Activated T-cell treated with anti-CD3 and anti-CD28 coated beads, Interleukin-2, amount 50 U/mL, for 48 hours (primary cell): ENCODE measurements at places on chromosomes 2 and 18.

GRCh38 chr2:56580242-56580641 is 396.5 kb downstream of the CCDC85A start:
- DNase-seq = no peak

DNA sequence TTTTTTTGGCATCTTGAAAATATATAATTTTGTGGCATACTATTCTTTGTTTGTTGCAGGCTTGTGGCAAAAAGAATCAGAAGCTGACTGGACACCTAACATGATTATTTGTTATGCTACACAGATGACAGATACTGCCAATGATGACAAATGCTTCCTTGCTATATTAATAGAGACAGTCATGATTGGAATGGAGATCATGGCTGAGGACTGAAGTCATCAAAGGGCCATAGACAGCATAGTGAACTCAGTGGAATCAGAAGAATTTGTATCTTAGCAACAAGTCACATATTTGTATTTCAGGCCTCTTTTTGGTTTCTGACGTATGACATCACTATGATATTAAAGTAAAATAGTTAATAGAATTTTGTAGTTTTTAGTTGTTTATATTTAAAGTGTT is 1003.8 kb upstream of the DDX18 start:
- DNase-seq = no peak

GRCh38 chr2:6499691-6500090 is 366.0 kb downstream of the CMPK2 start:
- no peak for DNase-seq

GRCh38 chr2:14143435-14143834 is 489.1 kb upstream of the LRATD1 start:
- DNase-seq = no peak

DNA sequence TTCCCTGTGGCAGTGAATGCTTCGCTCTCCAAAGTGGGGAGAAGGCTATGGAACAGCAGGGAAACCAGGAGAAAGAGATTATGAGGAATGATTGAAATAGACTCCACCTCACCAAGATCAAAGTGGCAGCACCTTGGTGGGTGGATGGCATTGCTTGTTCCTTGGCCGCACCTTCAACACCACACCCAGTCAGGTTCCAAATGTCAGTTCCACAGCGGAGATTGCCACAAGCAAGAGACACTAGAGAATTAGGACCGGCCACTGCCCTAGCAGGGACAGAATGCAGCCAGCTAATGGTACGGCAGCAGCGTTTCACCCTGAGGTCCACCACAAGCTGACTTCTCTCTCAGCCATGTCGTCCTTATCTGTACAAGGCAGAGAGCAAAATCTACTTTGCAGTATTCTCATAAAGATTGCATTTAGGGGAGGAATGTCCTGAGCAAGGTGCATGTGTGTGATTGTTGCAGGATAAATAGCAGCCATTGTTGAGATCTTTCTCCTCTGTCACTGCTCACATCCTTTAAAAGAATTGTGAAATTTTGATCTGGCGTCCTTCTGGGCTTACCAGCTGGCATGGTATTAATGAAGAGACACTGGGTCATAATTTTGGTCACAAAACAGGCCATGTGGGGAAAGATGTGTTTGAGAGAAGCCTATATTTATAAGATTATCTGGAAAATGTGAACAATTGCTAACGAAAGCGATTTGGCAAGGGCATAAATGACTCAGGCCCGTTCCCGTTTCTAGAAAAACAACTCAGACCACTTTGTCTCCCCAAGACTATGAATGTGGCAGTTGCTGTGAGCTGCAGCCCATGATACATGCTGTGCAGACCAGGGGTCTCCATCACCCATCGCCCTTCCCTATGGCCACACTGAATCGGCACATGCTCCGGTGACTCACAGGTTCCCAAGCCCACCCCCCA is 228.6 kb upstream of the ID2 start:
- peak; percentile 33 for DNase-seq

GRCh38 chr2:157480182-157480961 is 36.5 kb upstream of the CYTIP start:
- peak; percentile 77 for DNase-seq

DNA sequence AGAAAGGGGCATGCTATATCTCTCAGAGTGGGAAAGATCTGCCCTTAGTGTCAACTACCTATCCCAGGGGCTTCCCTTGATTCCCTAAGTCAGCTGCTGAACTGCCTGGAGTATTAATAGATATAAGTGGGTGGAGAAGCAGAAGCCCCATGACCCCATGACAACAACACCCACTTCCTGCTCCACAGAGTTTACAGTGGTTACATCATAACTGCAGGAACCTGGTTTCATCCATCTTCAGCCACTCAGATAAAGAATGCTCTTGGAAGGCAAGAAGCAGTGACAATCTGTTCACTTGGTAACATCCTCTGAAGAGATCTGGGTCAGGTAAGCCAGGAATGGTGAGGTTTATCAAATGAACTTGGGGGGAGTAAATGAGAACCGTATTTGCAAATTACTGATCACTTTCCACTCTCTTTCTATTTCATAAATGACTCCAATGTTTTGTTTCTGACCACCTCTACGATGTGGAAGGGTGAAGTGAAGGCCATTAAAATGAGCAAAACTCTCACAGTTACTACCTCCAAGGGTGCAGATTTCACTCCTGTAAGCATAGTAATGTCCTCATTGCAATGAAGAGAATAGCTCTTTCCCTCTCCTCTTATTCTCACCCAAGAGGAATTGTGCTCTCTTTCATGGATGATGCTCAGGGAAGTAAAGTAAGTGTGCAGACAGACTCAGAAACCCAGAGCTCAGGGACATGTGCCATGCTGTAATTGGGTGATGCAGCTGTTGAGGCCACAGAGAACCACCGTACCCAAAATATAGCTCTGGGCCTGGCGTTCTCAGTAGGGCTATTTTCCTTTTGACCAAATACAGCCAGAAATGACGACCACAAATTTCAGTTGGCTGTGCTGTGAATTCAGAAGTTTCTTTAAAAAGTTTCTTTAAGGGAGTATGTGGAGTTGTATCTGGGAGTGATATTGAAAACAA is 192.8 kb upstream of the APCDD1 start:
- DNase-seq = no peak

DNA sequence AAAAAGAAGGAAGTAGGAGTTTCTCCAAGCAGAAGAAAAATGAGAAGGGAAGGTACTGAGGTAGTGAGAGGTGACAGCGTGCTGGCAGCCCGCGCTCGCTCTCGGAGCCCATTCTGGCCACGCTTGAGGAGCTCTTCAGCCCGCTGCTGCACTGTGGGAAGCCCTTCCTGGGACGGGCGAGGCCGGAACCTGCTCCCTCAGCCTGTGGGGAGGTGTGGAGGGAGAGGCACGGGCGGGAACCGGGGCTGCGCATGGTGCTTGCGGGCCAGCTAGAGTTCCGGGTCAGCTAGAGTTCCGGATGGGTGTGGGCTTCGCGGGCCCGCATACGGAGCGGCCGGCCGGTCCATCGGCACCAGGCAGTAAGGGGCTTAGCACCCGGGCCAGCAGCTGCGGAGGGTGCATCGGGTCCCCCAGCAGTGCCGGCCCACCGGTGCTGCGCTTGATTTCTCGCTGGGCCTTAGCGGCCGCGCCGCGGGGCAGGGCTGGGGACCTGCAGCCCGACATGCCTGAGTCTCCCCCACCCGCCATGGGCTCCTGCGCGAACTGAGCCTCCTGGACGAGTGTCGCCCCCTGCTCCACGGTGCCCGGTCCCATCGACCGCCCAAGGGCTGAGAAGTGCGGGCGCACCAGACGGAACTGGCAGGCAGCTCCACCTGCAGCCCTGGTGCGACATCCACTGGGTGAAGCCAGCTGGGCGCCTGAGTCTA is 11.1 kb upstream of the CYS1 start:
- peak; percentile 55 for DNase-seq

DNA sequence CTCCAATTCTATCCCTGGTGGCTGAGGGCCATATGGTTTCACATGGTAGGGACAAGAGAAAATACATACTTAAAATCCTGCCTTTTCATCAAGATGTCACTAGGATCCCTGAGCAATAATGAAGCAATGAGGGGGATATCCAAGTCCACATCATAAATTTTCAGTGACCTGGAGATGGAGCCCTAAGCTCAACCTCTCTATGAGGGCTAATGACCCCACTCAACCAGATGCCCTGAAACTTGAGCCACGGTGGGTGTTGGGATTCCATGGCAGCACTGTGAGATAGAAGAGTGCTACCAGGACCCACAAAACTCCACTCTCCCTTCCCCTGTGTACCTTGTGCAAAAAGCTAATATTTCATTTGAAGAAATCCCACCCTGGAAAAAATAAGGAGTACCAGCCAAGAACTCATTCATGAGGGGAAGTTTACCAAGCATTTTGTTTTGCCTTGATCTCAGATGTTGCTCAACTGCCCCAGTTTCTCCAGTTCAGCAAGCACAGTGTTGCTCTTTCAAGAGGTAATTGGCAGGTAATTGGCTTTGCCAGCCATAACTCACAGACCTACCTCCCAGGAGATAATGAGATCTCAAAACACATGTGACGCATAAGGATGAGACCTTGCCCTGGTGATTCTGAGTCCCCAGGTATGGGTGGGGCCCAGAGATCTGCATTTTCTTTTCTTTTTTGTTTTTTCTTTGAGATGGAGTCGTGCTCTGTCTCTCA is 51.0 kb upstream of the TTC39C start:
- no peak for DNase-seq

GRCh38 chr2:229914171-229914570 is 7.6 kb downstream of the TRIP12 start:
- no peak for DNase-seq

GRCh38 chr2:138707392-138708074 is 72.7 kb downstream of the NXPH2 start:
- DNase-seq = no peak

DNA sequence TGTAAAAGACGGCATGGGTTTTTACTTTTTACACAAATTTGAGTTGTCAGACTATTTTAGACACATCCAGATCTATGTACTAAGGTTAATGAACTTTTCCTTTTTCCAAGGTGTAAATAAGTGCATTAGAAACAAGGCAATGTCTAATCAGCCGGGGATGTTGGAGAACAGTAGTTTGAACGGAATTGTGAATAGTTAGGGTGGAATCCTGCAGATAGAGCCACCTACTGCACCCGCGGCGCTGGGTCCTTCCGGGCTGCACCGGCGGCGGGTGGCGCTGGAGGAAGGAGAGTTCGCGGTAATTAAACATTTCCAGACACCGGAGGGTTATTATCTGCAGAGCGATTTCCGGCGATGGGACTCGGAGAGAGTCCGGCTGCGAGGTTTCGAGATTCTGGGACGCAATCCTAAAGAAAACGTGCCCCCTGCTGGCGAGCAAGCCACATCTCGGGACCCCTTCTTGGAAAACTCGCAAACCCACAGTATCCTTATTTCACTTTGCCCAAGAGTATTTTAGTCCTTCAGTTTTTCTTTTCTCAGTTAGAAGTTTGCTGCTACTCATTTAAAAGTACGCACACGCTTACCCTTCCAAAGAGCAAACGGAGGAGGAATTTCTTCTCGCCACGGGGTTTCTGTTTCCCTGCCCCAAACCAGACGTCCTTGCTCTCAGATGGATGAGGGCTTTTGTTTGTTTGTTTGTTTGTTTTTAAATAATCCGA is 4.5 kb upstream of the OSR1 start:
- DNase-seq = peak; percentile 58

GRCh38 chr2:115867024-115867423 is 1424.6 kb downstream of the DPP10 start:
- DNase-seq = no peak

DNA sequence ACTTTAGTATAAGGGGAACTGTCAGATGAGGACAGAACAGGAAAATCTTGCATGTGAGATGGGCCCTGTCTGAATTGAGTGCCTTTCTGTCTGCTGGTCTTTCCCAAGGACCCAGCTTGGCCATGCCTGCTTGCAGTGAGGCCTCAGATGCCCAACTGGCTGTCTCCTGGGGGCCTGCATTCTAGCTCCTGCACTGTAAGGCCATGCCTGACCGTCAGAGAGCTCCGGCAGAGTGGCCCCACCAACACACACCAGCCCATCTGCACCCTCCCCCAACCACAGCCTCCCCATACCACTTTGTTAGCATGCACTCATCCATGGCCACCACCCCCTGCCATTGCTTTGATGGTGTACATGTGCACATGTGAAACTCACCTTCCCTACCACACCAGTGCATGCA is 190.4 kb upstream of the RPRM start:
- no peak for DNase-seq

GRCh38 chr18:2410688-2411087 is 160.6 kb downstream of the METTL4 start:
- no peak for DNase-seq

DNA sequence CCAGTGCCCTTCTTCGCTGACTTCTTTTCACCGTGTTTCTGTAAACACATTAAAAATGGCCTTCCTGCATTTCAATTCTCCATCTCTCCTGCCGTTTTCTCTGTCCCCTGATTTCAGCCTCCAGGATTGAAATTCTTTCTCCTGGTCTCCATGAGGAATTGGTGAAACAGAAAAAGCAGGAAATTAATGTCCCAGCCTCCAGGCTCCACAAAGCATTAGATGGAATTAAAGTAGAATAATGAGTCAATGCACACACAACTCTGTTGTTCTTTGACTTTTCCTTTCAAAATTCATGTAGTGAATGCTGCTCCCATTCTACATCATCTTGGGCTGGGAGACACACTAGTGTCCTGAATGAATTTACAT is 209.5 kb downstream of the KLHL29 start:
- no peak for DNase-seq

GRCh38 chr18:23810396-23810795 is 121.1 kb downstream of the LAMA3 start:
- DNase-seq = peak; percentile 46

GRCh38 chr2:199738727-199739412 is 112.1 kb downstream of the FTCDNL1 start:
- DNase-seq = no peak

DNA sequence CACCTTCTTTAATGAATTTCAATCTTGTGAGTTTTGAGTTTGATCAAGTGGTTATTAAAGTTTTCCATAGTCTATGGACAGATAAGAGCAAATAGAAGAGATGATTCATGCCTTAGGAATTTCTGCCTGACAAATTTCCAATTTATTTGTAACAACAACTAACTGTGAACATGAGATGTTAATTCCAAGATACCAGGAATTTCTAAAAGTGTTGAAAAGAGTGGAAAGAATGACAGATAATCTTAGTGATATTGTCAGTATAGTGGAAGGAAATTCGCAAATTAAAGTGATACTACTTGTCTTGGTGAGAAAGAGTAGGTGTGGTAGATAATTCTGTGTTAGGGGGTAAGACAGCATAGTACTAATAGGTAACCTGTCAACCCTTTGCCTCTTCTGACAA is 82.4 kb downstream of the AGPS start:
- no peak for DNase-seq

DNA sequence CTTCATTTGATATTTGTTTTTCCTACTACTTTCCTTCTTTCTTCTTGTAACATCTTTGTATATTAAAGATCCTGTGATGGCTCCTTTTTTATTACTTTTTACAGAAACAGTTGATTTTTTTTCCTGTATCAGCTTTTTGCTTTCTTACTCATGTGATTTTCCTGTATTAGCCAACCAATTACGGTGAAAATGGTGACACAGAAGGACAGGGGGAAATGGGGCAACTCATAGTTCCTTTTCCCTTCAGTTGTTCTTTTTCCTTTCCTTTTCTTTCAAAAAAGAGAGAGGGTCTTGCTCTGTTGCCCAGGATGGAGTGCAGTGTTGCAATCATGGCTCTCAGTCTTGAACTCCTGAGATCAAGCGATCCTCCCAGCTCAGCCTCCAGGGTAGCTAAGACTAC is 117.8 kb downstream of the ATL2 start:
- no peak for DNase-seq
